ENCODE measurements at places on chromosomes 3 and 15. TPM values are rescaled to one million over a fixed set of nuclear protein-coding genes. Genes with fewer than 3 reads are reported as not detected.

PLIN1 gene
- polyA plus RNA-seq, result 0.06 TPM

DNA sequence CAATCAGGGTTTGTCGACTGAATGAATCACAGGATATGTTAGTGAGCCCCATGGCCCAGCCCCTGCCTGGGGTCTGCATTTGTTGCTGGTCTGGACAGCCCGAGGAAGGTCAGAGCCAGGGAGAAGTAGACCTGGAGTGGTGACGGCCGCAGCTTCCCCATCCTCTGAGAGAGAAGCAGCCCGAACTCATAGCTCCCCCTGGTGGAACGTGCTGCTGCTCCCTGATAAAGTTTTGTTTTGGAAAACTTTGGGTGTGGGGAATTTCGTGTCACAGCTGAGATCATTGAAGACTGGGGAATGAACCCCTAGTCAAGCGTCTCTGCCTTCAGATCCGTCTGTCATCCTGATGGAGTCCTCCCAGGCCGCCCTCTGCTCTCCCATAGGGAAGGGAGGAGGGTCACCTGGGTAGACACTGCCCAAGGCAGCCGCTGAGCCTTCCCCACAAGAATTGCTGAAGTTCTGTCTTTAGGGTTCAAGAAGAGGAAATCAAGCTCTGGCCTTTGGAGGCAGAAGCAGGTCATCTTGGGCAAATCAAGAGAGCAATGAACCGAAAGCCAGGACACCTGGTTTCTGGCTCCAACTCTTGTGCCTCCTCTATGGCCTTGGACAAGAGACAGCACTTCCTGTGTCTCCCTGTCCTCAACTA, 60.5 kb downstream of the GLDN start:
- DNase-seq, result no peak

GRCh38 chr3:133955892-133956291, 60.2 kb upstream of the RAB6B start:
- DNase-seq, result no peak

- DNase-seq, result no peak
Observed at GRCh38 chr3:118098827-118099226, 935.8 kb downstream of the IGSF11 start.
